Thoracic aorta (tissue), 2 donors: ENCODE measurements at places on chromosomes 3 and 15. TPM values are rescaled to one million over a fixed set of nuclear protein-coding genes. Genes with fewer than 3 reads are reported as not detected.

DNA sequence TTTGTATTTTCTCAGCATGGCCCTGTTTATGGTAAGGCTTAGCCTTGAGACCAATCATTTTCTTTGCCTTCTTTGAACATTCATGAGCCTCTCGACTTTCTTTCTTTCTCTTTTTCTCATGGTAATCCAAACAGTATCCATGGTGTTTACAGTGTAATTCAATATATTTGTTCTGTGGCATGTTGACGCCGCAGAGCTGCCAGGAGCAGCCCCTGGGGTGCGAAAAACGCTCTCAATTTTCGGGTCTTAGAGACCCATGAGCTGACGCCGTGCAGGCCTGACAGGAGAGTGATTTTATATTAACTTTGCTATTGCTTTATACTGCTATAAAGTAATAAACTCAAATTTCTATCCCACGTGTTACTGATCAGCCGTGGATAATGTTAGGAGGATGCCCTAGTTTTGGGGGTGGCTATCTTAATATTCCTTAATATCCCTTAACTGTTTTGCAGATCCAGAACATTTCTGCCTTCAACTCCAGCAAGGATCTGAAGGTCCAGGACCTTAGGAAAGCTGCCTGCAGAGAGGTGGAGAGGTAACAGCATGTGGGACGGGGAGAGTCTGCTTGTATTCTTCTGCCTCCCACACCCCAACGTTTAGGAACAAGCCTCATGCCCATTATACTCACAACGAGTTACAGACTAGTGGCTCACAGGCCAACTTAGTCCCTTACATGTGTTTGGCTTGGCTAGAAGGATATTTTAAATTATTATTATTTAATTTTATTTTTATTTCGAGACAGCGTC, 29.3 kb upstream of the MYO1E start:
- no peak overlapping the region for H3K4me3 ChIP-seq
- no peaks in the 10 kb centered on the region for H3K27me3 ChIP-seq
- no peaks in the 10 kb centered on the region for H3K4me1 ChIP-seq
- H3K36me3 ChIP-seq, result no peaks in the 10 kb centered on the region
- no peak overlapping the region for H3K27ac ChIP-seq

GRCh38 chr3:170529912-170530311, 56.0 kb downstream of the SLC7A14 start:
- H3K27me3 ChIP-seq, result no peaks in the 10 kb centered on the region

The CCR5 gene
- 3.6 TPM for total RNA-seq

- H3K27me3 ChIP-seq, result no peaks in the 10 kb centered on the region
- H3K4me1 ChIP-seq, result peaks cover 8% of the 10 kb centered on the region
- no peak overlapping the region for H3K4me3 ChIP-seq
- H3K27ac ChIP-seq, result no peak overlapping the region
- DNase-seq, result no peak
Observed at GRCh38 chr3:194987571-194988494, 283.1 kb downstream of the XXYLT1 start.

GRCh38 chr3:9033867-9034266, 70.6 kb upstream of the RAD18 start:
- DNase-seq, result no peak
- H3K4me1 ChIP-seq, result peaks cover 16% of the 10 kb centered on the region
- no peaks in the 10 kb centered on the region for H3K36me3 ChIP-seq
- no peak overlapping the region for H3K27ac ChIP-seq
- H3K4me3 ChIP-seq, result no peak overlapping the region

The BFSP2 gene
- not detected for total RNA-seq

GRCh38 chr3:137766041-137766875, 2.1 kb downstream of the SOX14 start:
- H3K27me3 ChIP-seq, result no peaks in the 10 kb centered on the region
- peaks cover 51% of the 10 kb centered on the region for H3K4me1 ChIP-seq
- H3K4me3 ChIP-seq, result no peak overlapping the region
- H3K36me3 ChIP-seq, result no peaks in the 10 kb centered on the region
- H3K27ac ChIP-seq, result no peak overlapping the region

GRCh38 chr3:120153294-120153693, 59.0 kb upstream of the GSK3B start:
- no peak overlapping the region for H3K4me3 ChIP-seq
- no peaks in the 10 kb centered on the region for H3K27me3 ChIP-seq
- H3K27ac ChIP-seq, result no peak overlapping the region
- H3K4me1 ChIP-seq, result no peaks in the 10 kb centered on the region
- DNase-seq, result no peak

DNA sequence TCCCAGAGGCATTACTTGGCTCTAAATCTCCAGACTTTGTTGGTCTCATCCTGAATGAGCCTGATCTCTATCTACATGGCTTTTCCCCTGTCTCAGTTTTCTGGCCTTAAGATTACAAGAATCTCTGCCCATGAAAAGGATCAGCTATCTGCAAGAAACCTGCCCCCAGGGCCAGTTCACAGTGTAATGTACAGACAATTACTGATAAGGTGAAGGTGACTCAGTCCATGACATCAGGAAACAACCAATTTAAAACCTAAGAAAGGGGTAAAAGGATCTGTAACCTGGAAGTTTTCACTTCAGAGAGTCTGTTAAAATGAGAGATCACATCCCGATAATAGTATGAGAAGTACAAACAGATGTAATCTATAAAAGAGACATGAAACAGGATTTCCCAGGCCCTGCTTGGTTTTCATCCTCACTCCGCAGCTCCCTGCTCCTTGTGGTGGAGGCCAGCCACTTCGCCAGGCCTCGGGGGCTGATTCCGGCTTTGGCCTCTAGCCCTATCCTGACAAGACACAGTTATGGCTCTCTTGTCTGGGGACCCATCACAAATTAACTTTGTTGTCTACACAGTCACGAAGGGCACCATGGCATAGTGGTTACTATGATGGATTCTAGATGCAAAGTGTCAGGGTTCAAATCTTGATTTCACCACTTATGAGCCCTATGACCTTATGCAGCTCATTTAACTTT, 136.9 kb downstream of the THSD4 start:
- H3K4me1 ChIP-seq, result peaks cover 11% of the 10 kb centered on the region
- H3K4me3 ChIP-seq, result no peak overlapping the region
